ENCODE measurements at places on chromosomes 7 and 10. TPM values are rescaled to one million over a fixed set of nuclear protein-coding genes. Genes with fewer than 3 reads are reported as not detected.

GRCh38 chr10:96588616-96589419, 2.0 kb upstream of the TM9SF3 start:
- peaks cover 11% of the 10 kb centered on the region for H3K36me3 ChIP-seq
- H3K27ac ChIP-seq = no peak overlapping the region
- peaks cover 29% of the 10 kb centered on the region for H3K4me1 ChIP-seq

GRCh38 chr10:26550774-26551526, 112.8 kb downstream of the APBB1IP start:
- no peaks in the 10 kb centered on the region for H3K4me1 ChIP-seq
- H3K27me3 ChIP-seq = no peaks in the 10 kb centered on the region
- DNase-seq = no peak
- H3K27ac ChIP-seq = no peak overlapping the region
- H3K4me3 ChIP-seq = no peak overlapping the region

GRCh38 chr10:59967079-59967478, 60.7 kb upstream of the CCDC6 start:
- no peak overlapping the region for H3K27ac ChIP-seq
- no peaks in the 10 kb centered on the region for H3K36me3 ChIP-seq
- DNase-seq = no peak
- peaks cover 19% of the 10 kb centered on the region for H3K4me1 ChIP-seq
- no peak overlapping the region for H3K4me3 ChIP-seq

- H3K27me3 ChIP-seq = no peaks in the 10 kb centered on the region
- DNase-seq = no peak
- no peaks in the 10 kb centered on the region for H3K36me3 ChIP-seq
- H3K4me1 ChIP-seq = no peaks in the 10 kb centered on the region
Observed at GRCh38 chr7:85600395-85600794, 413.5 kb upstream of the SEMA3D start.

DNA sequence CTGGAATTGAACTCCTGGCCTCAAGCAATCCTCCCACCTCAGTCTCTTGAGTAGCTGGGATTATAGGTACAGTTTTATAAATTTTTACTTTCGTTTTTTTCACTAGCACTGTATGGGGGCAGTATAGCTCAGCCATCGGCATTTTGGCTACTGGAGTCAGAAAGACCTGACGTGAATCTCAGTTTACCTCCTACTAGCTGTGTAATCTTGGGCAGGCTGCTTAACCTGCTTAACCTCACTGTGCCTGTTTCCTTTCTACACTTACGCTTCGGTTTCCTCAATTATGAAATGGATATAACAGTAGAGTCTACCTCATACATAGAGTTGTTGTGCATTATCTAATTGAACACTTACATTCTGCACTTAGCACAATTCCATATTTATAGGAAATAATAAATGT, 16.7 kb downstream of the STN1 start:
- H3K27me3 ChIP-seq = no peaks in the 10 kb centered on the region
- no peak overlapping the region for H3K4me3 ChIP-seq

- no peaks in the 10 kb centered on the region for H3K36me3 ChIP-seq
- H3K27ac ChIP-seq = no peak overlapping the region
- DNase-seq = no peak
- H3K4me1 ChIP-seq = no peaks in the 10 kb centered on the region
- no peaks in the 10 kb centered on the region for H3K27me3 ChIP-seq
Observed at GRCh38 chr10:78185693-78186055, 152.0 kb downstream of the RPS24 start.

DNA sequence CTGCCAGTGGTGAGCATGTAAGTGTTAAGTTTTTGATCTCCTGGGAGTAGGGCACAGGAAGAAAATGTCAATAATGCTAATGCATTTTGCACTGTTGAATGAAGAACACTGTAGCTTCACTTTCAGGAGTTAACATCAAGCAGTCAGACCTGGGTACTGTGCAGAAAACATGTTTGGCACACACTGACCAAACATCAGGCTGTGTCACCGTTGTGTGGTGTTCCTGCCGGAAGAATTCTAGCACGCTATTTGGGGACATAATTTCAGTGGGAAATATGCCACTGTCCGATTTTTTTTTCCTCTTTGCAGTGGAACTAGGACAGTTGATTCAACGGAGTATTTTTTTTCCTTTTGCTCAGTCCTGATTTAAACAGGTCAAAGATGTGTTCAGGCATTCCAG, 24.4 kb upstream of the ABCB5 start:
- no peaks in the 10 kb centered on the region for H3K27me3 ChIP-seq
- H3K36me3 ChIP-seq = no peaks in the 10 kb centered on the region
- H3K4me3 ChIP-seq = no peak overlapping the region
- no peak for DNase-seq
- H3K4me1 ChIP-seq = no peaks in the 10 kb centered on the region
- no peak overlapping the region for H3K27ac ChIP-seq

DNA sequence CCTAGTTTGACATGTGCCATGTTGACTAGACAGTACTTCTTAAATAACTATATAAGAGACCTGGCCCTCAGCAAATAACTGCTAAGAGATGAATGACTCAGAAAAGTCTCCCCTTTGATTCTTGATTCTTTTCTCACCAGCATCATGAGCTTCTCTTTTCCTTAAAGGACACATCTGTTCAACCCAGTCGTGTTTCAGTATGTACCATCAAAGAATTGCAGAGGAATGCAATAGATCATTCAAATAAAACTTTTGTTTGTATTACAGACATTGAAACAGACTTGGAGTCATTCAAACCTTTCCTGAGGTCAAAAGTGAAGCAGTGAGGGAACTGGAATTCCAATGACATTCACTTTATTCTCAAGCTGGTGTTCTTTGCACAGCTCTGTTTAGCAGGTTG, 598.3 kb upstream of the GHITM start:
- no peaks in the 10 kb centered on the region for H3K4me1 ChIP-seq
- H3K36me3 ChIP-seq = no peaks in the 10 kb centered on the region
- no peak overlapping the region for H3K27ac ChIP-seq
- DNase-seq = no peak

- no peaks in the 10 kb centered on the region for H3K4me1 ChIP-seq
- DNase-seq = no peak
- H3K36me3 ChIP-seq = no peaks in the 10 kb centered on the region
- no peak overlapping the region for H3K27ac ChIP-seq
- H3K4me3 ChIP-seq = no peak overlapping the region
Observed at GRCh38 chr7:141840708-141841107, 577 bp downstream of the PRSS37 start.

DNA sequence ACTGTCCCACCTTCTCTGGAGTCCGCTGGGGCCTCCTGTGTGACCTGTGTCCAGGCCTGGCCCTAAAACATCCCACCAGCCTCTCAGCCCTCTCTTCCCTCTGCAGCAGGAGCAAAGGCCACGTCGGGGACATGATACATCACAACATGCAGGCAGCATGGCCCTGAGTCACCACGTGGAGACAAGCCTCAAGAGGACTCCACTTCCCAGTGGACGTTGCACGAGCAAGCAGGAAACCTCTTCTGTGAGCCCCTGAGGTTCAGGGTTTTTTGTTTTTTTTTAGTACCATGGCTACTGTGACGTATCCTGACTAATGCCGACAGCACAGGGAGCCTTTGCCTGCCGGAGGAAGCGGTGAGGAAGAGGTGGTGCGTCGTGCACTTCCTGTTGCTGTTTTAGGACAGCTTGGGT, 165.9 kb downstream of the DNAJB6 start:
- H3K4me3 ChIP-seq = no peak overlapping the region
- no peaks in the 10 kb centered on the region for H3K27me3 ChIP-seq
- H3K27ac ChIP-seq = no peak overlapping the region
- DNase-seq = no peak
- H3K4me1 ChIP-seq = peaks cover 9% of the 10 kb centered on the region

GRCh38 chr10:62384057-62384446, 9.9 kb downstream of the ZNF365 start:
- H3K36me3 ChIP-seq = no peaks in the 10 kb centered on the region
- DNase-seq = no peak
- H3K4me1 ChIP-seq = no peaks in the 10 kb centered on the region
- H3K27ac ChIP-seq = no peak overlapping the region
- no peak overlapping the region for H3K4me3 ChIP-seq

DNA sequence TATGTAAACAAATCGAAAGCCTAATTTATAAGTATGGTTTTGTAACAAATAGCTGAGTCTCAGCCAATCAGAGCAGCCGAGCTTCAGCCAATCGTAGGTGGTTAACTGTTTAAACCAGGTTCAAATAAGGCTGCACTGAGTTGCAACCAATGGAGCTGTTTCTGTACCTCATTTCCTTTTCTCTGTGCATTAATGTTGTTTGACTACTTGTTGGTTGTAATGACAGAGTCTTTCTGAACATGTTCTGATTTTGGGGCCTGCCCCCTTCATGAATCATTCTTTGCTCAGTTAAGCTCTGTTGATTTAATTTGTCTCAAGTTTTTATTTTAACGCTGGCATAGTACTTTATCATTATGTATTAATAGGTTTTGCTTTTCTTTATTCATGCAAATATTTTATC, 14.6 kb downstream of the OTUD1 start:
- H3K27ac ChIP-seq = no peak overlapping the region
- no peaks in the 10 kb centered on the region for H3K36me3 ChIP-seq
- peaks cover 57% of the 10 kb centered on the region for H3K4me1 ChIP-seq
- no peaks in the 10 kb centered on the region for H3K27me3 ChIP-seq

GRCh38 chr7:22694597-22695207, 32.3 kb upstream of the IL6 start:
- no peaks in the 10 kb centered on the region for H3K27me3 ChIP-seq
- H3K4me1 ChIP-seq = peaks cover 59% of the 10 kb centered on the region
- DNase-seq = peak; percentile 74
- H3K36me3 ChIP-seq = no peaks in the 10 kb centered on the region

DNA sequence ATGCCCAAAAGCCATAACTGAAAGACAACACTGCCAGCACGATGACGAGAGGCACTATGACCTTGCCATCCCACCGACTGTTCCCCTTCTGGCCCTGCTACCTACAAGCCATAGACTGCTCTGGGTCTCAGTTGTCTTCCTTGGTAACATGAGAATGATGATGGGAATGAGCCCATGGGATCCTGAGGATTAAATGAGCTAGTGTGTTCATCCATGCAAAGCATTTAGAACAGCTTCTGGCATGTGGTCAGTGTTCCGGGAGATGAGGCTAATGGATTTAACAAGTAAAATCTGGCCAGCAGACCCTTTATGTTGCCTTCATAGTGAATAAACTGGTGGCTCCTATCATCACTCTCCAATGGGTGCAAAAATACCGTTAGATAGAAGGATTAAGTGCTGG, 62.4 kb upstream of the WDR11 start:
- no peak overlapping the region for H3K4me3 ChIP-seq
- no peaks in the 10 kb centered on the region for H3K27me3 ChIP-seq
- H3K27ac ChIP-seq = no peak overlapping the region
- no peaks in the 10 kb centered on the region for H3K36me3 ChIP-seq
- DNase-seq = no peak

- no peaks in the 10 kb centered on the region for H3K4me1 ChIP-seq
- DNase-seq = peak; percentile 6
- no peak overlapping the region for H3K27ac ChIP-seq
- H3K4me3 ChIP-seq = no peak overlapping the region
- H3K36me3 ChIP-seq = no peaks in the 10 kb centered on the region
Observed at GRCh38 chr7:88169717-88170320, 50.0 kb downstream of the SRI start.

GRCh38 chr10:17669185-17669872, 25.4 kb downstream of the STAM start:
- peak overlapping the region; percentile 68 for H3K27ac ChIP-seq
- H3K4me3 ChIP-seq = peak overlapping the region; percentile 18
- peaks cover 11% of the 10 kb centered on the region for H3K4me1 ChIP-seq
- peaks cover 1% of the 10 kb centered on the region for H3K36me3 ChIP-seq
- DNase-seq = peak; percentile 57

- no peak overlapping the region for H3K27ac ChIP-seq
- H3K27me3 ChIP-seq = no peaks in the 10 kb centered on the region
- DNase-seq = no peak
- H3K4me3 ChIP-seq = no peak overlapping the region
Observed at GRCh38 chr10:78576276-78576675, 492.5 kb upstream of the ZMIZ1 start.

DNA sequence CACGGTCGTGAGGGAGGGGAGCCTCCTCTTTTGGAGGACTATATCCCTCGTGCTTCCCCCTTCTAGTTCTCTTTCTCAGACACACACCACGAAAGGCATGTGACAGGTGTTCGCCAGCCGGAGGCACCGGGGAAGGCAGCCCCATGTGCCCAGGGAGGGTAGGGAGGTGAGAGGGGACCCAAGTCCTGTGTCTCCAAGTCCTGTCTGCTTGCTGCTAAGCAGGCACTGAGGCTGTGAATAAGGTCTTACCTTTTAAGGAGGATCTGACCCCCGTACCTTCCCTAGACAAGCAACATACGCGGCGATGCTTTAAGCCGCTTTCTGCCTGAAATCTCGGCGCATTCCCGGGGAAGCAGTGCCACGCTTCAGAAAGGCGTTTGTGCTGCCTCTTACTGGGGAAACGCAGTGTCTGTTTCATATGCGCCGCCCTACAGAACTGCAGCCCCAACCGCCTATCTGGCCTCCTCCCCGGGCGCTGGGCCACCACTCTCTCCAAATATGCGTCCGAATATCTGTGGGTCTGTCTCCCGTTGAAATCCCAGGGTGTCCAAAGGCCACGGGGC, 770 bp downstream of the PLXNA4 start:
- no peak for DNase-seq
- H3K4me1 ChIP-seq = no peaks in the 10 kb centered on the region
- no peaks in the 10 kb centered on the region for H3K36me3 ChIP-seq
- peaks cover 65% of the 10 kb centered on the region for H3K27me3 ChIP-seq

DNA sequence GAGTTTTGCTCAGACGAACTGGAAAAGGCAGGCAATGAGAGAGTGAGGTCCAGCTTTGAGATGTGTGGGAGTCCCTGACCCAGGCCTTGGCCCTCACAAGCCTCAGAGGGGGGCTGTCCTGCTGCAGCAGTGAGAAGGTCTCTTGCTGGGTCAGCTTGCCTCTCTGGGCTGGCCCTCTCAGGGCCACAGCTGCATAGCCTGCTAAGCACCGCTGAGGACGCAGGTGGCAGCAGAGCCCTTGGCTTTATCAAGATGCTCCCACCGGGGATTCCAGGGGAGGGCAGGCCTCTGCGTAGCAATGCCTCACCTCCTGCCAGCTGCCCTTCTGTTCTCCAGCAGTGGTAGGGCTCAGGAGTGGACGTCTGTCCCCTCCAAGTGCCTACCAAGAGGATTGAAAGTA, 128.7 kb downstream of the COBL start:
- H3K27ac ChIP-seq = no peak overlapping the region
- H3K36me3 ChIP-seq = no peaks in the 10 kb centered on the region
- H3K4me3 ChIP-seq = no peak overlapping the region
- no peak for DNase-seq
- no peaks in the 10 kb centered on the region for H3K27me3 ChIP-seq

The SUGCT gene
- 0.19 TPM for polyA plus RNA-seq

The HPSE2 gene
- not detected for polyA plus RNA-seq

The IGFBP1 gene
- polyA plus RNA-seq = not detected

The MYL10 gene
- not detected for polyA plus RNA-seq

The LDB3 gene
- 0.01 TPM for polyA plus RNA-seq

Data from B cell (primary cell).